HS-27A (cell line): ENCODE measurements at places on chromosomes 2 and 18.

- DNase-seq, result no peak
Observed at GRCh38 chr2:22867973-22868372, 517.0 kb upstream of the KLHL29 start.

DNA sequence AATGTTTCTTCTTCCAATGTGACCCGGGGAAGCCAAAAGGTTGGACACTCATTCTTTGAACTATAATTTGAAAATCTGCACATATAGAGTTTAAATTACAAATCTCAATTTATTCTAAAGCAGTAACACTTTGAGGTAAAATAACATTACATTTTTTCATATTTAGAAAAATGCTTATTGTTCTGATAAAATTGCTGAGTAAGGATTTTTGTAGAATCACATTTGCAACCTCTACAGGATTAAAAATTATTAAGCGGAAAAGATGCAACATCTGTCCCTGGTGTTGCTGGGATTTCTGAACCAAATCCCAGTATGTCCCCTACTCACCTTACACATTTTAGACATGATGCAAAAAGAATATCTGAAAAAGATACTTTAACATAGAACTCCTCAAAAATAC lies 10.1 kb downstream of the ZNF519 start:
- no peak for DNase-seq

DNA sequence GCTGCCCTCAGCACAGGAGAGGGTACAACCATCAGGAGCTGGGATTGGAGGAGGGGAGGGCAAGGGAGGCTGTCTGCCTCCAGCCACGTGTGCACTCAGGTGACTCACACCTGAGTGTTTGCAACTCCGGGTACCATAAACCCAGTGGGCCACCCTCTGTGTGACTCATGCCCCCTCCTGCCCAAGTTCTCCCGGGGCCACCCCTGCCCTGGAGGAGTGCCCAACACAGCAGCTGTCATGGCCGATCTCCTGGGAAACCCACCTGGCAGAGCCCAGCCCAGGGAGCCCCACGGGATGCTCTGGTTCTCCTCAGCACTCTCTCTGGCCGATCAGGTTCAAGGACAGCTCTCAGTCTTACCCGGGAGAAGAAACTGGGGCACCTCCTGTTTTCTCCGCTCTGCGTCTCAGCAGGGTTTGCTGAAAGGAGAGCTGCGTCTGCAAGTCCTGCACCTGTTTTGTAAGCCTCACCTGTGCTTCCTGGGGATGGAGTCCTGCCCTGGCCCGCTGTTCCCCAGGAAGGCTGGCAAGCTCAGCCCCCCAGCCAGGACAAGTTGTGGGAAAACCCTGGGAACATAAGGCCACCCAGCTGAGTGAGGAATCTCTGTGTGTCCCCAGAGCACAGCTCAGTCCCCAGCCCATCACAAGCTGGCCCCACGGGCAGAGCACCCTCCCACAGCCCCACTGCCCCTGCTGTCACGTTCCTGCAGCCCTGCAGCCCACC lies 44.0 kb upstream of the UBE2F start:
- no peak for DNase-seq

GRCh38 chr18:12076424-12077140 lies 17.1 kb upstream of the ANKRD62 start:
- no peak for DNase-seq

GRCh38 chr2:121961761-121962160 lies 206.3 kb downstream of the TSN start:
- no peak for DNase-seq

GRCh38 chr2:105418522-105418921 lies 19.7 kb upstream of the FHL2 start:
- DNase-seq, result no peak

DNA sequence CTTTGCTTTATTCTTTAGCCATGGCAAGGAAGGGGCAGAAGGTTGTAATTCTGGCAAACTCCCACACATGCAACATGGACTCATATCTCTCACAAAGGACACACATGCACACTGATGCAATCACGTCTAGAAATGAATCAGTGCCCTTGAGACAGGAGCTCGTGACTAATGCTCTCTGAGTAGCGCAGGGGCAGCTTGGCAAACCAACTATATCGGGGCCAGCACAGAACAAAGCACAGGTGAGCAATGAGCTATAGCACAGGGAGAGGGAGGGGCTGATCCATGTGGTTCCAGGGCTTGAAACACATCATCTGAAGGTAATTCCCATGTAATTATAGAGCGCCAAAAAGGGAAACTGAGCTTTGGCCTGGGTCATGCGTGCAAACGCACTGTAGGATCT lies 165.2 kb upstream of the KLF7 start:
- DNase-seq, result no peak

DNA sequence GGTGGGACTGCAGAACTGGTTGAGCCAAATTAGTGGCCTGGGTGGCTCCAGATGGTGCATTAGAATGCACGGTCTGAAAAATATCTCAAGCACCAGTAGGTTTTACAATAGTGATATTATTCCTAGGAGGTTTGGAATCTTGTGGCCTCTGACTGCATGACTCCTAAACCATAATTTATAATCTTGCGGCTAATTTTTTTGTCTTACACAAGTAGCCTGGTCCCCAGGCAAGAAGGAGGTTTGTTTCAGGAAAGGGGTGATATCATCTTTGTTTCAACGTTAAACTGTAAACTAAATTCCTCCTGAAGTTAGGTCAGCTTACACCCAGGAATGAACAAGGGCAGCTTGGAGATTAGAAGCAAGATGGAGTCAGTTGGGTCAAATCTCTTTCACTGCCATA lies 98.9 kb upstream of the ARL4C start:
- no peak for DNase-seq

- no peak for DNase-seq
Observed at GRCh38 chr2:557635-558301, 119.4 kb downstream of the TMEM18 start.

- DNase-seq, result no peak
Observed at GRCh38 chr2:133790711-133791110, 222.4 kb upstream of the NCKAP5 start.

GRCh38 chr18:32730620-32731091 lies 42.2 kb downstream of the KLHL14 start:
- no peak for DNase-seq

GRCh38 chr2:195590861-195591205 lies 66.2 kb upstream of the SLC39A10 start:
- DNase-seq, result no peak

DNA sequence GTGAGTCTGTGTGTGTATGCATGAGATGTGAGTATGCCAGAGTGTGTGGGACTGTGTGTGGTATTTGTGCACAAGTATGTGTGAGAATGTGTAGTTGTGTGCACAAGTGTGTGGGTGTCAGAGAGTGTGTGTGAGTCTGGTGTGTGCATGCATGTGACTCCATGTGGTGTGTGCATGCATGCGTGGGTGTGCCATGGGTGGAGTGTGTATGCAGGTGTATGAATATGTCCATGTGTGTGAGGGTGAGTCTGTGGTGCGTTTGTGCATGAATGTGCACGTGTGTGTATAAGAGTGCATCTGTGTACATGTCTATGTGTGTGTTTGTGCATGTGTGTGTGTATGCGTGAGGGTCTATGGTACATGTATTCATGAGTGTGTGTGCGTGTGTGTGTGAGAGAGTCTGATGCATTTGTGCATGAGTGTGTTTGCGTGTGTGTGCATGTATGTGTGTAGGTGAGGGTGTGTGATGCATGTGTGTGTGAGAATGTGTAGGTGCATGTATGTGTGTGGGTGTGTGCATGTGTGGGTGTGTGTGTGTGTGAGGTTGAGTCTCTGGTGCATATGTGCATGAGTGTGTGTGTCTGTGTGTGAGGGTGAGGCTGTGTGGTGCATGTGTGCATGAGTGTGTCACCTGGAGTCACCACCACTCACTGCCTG lies 226.8 kb downstream of the LDLRAD4 start:
- DNase-seq, result no peak

DNA sequence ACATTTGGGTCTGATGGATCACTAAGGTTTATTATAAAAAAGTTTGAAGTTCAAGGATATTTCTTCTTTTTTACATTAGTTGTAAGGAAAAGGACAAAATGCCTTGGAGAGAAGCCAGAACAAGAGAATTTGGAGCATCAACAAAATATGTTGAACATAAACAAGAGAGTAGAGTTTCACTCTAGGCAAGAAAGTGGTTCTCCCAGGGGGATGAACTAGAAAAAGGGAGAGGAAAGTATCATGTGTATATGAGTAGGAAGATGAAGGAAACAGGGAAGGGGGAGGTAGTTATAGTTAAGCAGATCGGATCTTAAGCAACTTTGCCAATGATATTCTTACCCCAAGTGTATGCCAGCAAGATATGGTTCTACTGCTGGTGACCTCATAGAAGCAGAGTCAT lies 63.8 kb upstream of the GALNT3 start:
- DNase-seq, result no peak

- no peak for DNase-seq
Observed at GRCh38 chr2:237281836-237282306, 132.1 kb downstream of the COL6A3 start.

- no peak for DNase-seq
Observed at GRCh38 chr2:224957540-224958461, 84.5 kb downstream of the DOCK10 start.

DNA sequence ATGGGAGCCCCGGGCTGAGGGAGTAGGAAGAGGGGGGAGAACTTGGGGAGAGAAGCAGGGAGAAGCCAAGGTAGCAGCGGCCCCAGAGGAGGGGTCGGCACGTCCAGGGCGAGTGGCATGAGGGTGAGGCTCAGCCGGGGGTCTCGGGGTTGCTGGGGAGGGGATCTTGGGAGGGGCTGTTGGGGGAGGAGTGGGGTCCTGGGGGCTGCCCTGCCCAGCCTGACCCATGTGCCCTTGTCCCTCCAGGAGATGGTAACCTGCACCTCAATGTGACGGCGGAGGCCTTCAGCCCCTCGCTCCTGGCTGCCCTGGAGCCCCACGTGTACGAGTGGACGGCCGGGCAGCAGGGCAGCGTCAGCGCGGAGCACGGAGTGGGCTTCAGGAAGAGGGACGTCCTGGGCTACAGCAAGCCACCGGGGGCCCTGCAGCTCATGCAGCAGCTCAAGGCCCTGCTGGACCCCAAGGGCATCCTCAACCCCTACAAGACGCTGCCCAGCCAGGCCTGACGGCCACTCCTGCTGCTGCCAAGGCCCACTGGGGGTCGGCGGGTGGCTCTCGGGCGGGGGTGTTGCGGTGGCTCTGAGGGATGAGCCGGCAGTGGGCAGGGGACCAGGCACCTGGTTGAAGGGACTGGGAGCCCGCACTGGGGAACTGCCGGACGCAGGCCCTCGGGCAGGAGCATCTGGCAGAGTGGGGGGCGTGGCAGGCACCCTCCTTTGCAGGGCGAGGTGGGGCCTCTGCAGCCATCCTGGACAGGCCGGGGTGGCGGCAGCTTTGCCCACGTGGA lies 9.0 kb upstream of the GAL3ST2 start:
- no peak for DNase-seq

DNA sequence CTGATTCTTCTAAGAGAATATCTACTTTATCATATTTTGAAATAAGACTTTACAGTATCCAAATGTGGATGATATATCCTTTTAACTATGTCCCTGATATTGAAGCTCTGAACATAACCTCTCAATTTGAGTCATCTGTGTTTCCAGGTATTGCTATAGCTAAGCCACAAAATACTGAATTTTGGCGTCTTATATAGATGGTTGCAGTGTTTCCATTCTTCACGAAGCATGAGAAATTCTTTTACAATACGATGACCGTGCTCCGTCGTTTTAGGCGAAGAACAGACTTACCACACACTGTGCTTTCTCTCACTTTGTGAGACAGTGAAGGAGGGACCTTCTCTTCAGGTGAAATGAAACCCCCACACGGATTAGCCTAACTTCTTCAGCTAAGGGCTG lies 45.3 kb downstream of the LRRFIP1 start:
- no peak for DNase-seq

GRCh38 chr18:5890331-5891183 lies 4.8 kb downstream of the TMEM200C start:
- no peak for DNase-seq

DNA sequence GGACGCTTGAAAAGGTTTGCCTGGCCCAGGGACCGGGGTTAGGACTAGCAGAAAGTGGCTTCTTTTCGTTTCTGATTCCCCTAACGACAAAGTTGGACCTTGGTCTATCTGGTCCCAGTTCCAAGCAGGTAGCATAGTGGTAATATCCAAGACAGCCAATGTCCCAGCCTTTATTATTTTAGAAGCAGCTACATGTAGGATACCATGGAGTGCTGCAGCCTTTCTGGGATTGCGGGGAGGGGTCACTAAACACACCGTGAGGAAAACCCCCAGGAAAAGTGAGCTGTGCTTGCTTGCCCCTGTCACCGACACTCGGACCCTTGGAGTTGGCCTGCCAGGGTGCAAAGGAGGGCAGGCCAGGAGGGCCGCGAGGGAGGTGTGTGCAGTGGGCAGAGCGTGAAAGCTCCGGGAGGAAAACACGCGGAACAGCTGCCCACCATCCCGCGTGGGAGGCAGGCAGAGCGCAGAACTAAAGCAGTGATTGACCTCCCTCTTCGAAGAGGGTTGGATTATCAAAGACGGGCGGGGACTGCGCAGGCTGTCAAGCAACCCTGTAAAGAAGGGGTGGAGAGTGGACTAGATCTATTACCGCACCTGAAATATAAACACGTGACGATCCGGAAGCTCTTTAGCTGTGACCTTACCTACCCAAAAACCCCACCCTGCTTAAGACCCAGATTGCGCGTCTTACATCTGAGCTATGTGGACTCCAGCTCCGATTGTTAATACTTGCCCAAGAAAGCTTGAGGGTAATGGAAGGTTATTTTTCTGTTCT lies 624 bp upstream of the MAP4K3 start:
- no peak for DNase-seq
